ENCODE measurements at places on chromosomes 7 and 10.

DNA sequence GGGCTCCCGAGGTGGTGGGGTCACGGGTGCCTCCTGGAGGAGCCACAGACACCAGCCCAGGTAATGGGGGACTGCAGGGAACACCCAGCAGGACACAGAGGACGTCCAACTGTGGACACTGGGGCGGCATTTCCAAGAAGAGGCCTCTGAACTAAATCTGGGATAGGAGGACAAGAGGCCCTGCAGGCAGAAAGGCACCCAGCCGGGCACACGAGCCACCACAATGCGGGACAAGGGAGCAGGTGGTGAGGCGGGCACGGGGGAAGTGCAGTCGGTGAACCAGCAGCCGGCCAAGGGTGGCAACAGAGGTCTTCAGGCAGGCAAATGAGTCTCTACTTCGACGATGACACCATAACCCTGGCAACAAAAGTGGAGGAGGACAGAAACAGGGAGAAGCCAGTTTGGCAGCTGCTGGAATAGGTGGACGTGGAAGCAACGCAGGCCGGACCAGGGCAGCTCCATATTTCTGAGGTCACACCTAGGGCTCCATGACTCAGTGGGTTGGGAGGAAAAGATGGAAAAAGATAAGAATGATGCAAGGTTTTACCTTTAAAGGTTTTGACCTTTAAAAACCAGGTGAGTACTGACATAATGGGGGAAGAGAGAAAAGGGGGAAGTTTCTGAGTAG lies 26.1 kb upstream of the GALNTL5 start:
- DNase-seq, result no peak

- no peak for DNase-seq
Observed at GRCh38 chr7:73966941-73967831, 60.8 kb upstream of the ELN start.

DNA sequence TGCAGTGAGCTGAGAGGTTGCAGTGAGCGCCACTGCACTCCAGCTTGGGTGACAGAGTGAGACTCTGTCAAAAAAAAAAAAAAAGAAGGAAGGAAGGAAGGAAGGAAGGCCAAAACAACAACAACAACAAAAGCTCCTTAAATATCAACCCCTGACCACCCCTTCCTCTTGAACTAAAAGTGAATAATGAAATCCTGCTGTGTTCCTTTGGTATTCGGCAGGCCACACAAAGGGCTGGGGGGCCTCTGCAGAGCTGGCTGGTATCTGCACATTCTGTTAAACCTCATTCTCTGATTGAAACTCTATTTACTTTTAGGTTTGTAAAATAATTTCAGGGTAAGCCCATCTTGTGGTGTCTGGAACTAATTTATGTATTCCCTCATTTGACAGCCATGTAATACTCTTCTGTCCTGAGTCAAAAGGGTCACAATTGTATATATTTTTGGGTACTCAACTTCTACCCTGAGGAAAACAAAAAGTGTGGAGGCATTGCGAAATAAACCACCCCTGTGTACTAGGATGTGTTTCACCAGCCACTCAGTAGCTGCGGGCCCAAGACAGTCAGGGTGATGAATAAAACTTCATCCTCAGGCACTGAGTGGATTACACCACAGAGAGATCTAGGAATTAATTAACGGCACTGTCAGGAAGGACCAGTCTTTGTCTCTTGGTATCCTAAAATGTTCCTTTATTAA lies 446.4 kb upstream of the PFKP start:
- no peak for DNase-seq

DNA sequence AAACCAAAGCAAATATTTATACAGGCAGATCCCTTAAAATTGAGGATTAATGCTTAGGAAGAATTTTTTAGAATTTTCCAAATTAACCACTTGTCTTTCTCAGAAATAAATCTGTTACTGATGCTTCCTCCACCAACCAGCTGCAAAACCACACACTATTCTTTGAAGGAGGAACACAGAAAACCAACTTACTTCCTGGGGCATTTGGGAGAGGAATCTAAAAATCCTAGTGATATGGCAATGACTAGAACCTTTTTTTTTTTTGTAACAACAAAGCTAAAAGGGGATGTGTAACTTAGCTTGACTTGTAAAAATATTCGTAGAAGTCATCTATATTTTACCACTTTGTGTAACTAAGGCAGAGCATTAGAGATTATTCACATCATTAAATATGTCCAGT lies 5.1 kb upstream of the TM9SF3 start:
- no peak for DNase-seq

DNA sequence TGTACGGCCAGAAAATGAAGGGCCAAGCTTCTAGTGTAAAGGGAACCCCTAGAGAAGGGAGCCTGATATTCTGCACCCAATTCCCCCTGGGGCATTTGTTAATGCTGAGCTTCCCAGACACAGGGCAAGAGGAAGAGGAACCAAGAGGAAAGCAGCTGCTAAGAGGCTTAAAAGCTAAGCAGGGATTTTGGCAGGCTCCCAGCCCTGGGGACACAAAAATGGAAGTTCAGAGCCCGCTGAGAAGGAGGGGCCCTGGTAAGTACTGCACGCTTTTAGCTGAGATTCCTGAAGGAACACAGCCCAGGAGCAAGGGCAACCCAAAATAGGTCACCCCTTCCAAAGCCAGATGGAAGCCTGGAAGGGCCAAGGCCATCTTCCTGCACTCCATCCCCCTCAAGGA lies 387.3 kb upstream of the MGMT start:
- no peak for DNase-seq

DNA sequence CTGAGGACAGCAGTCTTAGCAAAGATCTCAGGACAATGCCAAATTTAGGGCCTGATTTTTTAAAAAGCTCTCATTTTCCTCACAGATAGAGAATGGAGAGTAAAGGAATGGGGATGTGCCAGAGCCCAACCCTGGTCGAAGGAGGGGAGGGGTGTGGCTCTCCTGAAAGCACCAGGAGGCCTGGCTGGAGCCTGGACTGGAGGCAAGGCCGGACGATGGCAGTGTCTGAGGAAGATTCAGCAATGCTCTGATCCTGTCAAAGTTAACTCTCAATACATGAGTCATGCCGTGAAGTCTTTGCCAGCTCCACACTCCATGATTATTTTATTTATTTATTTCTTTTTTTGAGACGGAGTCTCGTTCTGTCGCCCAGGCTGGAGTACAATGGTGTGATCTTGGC lies 108.3 kb downstream of the UPF2 start:
- no peak for DNase-seq

- no peak for DNase-seq
Observed at GRCh38 chr10:23069019-23069815, 26.2 kb upstream of the MSRB2 start.

- DNase-seq, result no peak
Observed at GRCh38 chr10:10438335-10439100, 579.2 kb upstream of the CELF2 start.

GRCh38 chr7:80699721-80700256 lies 61.3 kb downstream of the CD36 start:
- DNase-seq, result no peak

DNA sequence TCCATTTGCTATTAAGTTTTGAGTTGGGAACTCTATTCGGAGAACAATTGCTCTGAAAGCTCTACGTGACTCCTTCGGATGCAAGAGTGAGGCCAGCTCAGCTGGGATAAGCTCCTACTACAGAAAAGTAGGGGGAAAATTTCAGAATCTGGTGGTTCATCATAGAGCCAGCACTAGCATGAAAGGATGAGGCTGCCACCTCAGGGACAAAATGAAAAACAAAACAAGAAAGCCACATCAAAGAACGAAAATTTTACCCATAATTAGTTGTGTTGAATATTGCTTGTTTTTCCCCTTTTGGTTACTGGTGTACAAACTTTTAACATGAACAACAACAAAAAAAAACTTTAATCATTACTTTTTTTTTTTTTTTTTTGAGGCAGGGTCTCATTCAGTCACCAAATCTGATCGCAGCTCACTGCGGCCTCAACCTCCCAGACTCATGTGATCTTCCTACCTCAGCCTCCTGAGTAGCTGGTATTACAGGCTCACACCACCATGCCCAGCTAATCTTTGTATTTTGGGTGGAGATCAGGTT lies 39.7 kb upstream of the NFE2L3 start:
- no peak for DNase-seq

DNA sequence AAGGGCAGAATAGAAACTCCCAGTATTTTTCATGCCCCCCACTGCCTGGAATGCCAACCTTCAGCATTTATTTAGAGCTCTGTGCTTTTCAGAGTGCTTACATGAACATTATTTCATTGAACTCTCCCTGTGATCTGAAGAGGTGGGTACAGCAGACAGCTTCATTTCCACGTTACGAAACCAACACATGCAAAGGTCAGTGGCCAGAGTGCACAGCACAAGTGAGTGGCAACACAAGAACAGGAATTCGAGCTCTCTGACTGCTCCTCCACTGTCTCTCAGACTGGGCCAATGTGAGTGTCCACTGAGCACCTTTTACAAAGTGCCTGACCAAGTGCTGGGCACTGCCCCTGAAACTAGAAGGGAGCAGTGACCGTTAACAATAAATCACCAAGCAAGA lies 162.9 kb downstream of the GLI3 start:
- no peak for DNase-seq
